ENCODE measurements at places on chromosomes 1 and 21. TPM values are rescaled to one million over a fixed set of nuclear protein-coding genes. Genes with fewer than 3 reads are reported as not detected.

Gene KRTAP8-1
- not detected for total RNA-seq

GRCh38 chr1:94552071-94552586 lies 10.6 kb upstream of the F3 start:
- peak; percentile 32 for DNase-seq

Gene PRDM16
- total RNA-seq: 0.99 TPM

Gene DPT
- 130 TPM for total RNA-seq

DNA sequence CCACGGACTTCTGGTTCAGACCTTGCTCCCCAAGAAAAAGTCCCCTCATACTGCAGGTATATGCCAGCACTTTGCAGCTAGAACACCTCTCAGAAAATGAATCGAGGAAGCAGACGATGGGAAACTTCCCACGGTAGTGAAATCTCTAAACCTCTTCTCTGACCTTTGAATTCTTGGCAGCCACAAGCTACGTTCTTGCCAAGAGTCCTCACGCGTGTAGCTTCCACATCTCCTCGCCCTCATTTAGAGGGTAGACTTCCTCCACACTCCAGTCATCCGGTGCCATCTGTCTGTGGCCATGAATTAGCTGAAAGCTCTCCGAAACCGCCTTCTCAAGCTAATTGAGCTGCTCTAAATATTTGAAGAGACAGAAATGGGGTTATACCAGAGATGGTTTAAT lies 127.8 kb downstream of the RGS7 start:
- no peak for DNase-seq

DNA sequence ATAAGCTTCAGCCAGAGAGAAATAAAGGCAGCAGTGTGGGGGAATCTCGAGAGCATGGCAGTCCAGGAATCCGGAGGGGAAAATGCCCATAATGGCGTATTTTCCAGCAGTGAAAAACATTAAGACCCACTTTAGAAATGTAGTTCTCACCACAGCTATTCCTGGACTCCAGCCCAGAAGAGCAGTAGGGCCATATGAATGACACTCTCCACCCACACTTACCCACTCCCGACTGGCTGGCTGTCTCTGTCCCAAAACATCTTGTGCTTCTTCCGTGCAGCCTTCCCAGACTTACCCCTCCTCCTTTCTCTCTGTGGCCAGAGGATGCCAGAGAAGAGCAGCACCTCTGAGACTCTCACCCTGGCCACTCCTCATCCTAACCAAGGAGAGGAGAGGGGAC lies 56.4 kb downstream of the TRABD2B start:
- DNase-seq: no peak

Gene ZNF683
- not detected for total RNA-seq

- no peak for DNase-seq
These were observed 80.7 kb downstream of the POU2F1 start for GRCh38 chr1:167301355-167301754.

Gene LENEP
- total RNA-seq: not detected

Gene MARK1
- total RNA-seq: 16.7 TPM

- no peak for DNase-seq
These were observed 685 bp upstream of the SYT6 start for GRCh38 chr1:114154146-114154962.

Gene CFAP74
- not detected for total RNA-seq

Gene LCE2A
- not detected for total RNA-seq

DNA sequence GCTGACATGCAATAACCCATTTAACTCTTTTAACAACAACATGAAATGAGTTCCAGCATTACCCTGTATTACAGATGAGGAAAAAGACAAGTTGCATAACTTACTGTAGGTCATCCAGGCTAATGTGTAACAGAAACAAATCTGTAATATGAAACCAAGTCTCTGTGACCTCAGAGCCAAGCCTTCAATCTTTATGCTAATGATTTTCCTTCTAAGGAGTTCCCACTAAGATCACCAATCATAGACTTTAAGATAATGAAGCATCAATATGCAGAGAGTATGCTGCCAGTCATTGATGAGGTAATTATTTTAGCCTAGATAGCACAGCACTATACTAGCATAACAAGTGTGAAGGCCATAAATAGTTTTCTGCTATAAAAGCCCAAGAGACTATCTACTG lies 35.6 kb upstream of the RNPC3 start:
- no peak for DNase-seq

Gene MPL
- total RNA-seq: 0.65 TPM

DNA sequence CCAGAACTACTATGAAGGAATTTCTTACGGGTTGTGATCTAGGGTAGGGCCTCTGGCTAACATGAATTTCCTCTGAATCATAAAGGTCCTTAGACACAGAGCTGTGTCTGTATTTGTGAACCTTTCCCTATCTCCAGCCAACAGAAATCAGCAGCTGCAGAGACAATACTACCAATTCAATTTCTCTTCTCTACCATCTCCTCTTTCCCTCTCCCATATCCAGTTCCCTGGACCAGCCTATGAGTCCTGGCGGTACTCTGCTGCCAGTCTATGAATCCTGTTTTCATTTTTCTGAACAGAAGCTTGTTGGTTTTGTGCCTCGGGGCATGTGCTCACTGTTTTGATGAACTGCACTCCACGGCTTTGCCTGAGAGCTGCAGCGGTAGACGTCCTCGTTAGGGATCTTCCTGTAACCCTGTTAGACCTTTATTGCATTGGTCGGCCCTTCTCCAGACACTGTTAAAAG lies 458.0 kb upstream of the VAMP3 start:
- no peak for DNase-seq

GRCh38 chr1:209389258-209389657 lies 194.3 kb upstream of the CAMK1G start:
- DNase-seq: no peak

Gene SLAMF6
- total RNA-seq: 0.55 TPM

GRCh38 chr1:197619008-197619640 lies 156.2 kb downstream of the DENND1B start:
- DNase-seq: no peak

Gene PLA2G2F
- total RNA-seq: not detected

- DNase-seq: no peak
These were observed 42.6 kb downstream of the FAF1 start for GRCh38 chr1:50917138-50918137.

GRCh38 chr1:72000809-72001208 lies 281.5 kb downstream of the NEGR1 start:
- no peak for DNase-seq

DNA sequence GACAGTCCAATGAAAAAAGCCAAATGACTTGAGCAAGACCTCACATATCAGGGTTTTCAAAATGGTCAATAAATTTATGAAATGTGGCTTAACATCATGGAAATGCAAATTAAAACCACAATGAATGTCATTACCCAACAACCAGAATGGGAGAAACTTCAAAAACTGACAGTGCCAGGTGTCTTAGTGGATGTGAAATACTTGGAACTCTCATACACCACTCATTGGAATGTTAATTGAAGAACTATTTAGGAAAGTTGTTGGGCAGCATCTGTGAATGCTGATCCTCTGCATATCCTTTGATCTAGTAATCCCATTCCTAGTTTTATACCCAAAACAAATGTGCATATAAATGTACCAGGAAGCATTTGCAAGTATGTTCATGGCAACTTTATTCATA lies 19.2 kb upstream of the BACH1 start:
- DNase-seq: no peak

Gene PTGS2
- 1.4 TPM for total RNA-seq

Gene OR2T11
- total RNA-seq: not detected

Gene ANGEL2
- total RNA-seq: 18.8 TPM

- DNase-seq: no peak
These were observed 208 bp upstream of the MYBPH start for GRCh38 chr1:203175827-203176241.

GRCh38 chr1:240991230-240991629 lies 365.8 kb downstream of the RGS7 start:
- DNase-seq: no peak

Gene PPM1J
- 5.1 TPM for total RNA-seq

Gene KRTAP19-1
- total RNA-seq: not detected

DNA sequence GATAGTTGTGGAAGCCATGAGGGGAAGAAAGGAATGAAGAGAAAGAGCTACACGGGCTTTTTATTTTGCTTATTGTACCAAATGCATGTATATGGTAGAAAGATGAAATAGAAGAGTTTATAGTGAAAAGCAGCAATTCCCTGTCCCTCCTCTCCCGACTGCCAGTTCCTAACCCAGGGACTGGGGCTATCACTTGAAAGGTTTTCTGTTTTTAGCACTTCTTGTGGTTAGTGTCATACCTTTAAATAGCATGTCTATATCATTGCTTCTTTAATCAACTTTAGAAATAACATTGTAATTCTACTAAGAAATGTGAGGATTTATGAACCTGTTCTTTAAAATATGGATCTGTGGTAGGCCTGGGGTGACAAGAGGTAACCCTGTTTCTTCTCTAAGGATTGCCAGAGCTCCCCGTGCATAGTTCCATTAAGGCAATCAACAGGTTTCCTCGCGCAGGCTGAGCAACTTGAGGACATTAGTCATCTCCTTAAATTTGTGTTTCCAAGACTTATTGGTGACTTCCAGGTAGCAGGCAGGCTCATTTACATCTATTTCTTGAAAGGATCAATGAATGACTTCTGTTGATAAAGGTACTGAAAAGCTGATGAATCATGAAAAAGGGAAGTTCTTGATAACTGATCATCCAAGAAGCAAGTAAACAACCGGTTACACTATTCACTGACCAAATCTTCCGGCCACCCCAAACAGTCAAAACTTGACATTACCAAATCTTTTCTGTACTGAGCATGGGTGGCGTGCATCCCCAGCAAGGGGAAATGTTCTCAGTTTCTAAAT lies 37.8 kb upstream of the S1PR1 start:
- no peak for DNase-seq

DNA sequence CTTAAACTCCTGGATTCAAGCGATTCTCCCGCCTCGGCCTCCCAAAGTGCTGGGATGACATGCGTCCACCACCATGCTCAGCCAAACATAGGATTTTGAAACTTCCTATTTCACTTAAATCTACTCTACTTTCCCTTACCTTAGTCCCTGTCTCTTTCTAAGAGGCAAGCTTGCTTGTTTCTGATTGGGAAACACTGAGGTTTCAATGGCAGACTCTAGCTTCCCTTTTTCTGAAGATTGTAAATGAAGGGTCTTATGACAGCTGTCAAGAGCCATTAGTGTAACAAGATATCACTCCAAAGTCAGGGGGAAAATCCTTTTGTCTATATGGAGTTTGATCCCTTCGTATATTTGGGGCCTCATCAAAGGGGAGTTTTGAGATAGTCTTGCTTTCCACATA lies 23.5 kb upstream of the LMO4 start:
- no peak for DNase-seq

Gene RNPC3
- total RNA-seq: 21.0 TPM

All from left cardiac atrium (tissue), 4 donors.